ENCODE measurements at places on chromosomes 7 and 10.

DNA sequence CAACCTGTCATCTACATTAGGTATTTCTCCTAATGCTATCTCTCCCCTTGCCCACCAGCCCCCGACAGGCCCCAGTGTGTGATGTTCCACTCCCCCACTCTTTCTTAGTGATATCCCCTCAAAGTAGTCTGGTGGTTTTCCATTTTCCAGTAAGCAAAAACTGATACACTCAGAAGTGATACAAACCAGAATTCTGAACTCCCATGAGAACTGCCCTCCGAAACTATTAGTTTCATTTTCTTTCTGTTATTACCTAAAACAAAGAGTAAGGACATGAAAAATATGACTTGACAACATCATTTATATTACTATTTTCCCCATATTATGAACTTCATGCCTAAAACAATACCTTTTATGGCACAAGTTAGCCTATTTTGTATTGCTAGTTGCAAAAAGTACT lies 175.0 kb downstream of the OTUD1 start:
- DNase-seq = no peak

DNA sequence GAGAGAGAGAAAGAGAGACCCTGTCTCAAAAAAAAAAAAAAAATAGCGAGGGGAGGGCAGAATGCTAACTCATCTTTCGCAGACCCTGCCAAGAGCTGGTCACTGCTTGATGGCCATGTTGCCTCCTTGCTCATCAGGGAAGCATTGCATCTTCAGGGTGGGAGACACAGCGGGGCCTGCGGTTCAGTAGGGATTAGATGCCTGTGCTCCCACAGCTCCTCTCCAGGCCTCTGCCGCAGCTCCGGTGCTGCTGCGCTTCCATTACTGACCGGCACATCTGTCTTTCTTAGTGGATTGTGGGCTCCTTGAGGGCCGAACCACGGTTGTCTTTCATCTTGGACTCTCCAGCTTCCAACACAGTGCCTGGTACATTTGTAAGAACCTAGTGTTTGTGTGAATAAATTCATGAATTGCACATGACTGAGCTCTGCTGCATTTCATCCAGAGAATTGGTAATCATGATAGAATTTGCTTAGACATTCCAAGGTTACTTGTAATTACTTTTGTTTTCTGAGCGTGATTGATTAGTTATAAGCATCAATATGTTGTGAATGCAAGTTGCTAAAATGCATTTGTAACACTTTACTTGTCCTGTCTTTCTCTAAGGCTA lies 16.8 kb downstream of the HK1 start:
- no peak for DNase-seq

DNA sequence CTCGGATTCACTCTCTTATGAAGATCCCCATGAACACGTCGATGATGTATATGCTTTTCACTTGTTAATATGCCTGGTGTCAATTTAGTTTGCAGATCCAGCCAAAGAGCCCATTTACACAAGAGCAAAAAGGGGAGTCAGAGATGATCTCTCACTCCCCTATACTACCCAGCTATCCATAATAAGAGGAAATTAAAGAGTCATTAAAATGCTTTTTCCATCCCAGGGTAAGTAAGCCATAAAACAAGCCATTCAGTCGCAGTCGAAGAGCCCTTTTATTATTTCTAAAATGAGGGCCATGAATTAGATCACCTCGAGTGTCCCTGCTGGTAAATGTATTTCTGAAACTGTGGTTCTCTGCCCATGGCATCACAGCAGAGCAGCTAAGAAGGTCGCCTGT lies 41.2 kb downstream of the CHCHD3 start:
- DNase-seq = no peak

GRCh38 chr10:56844978-56845529 lies 484.0 kb upstream of the ZWINT start:
- DNase-seq = no peak

GRCh38 chr10:59025981-59026765 lies 150.3 kb upstream of the PHYHIPL start:
- peak; percentile 4 for DNase-seq

GRCh38 chr7:141641876-141642275 lies 60.1 kb downstream of the DENND11 start:
- DNase-seq = no peak

DNA sequence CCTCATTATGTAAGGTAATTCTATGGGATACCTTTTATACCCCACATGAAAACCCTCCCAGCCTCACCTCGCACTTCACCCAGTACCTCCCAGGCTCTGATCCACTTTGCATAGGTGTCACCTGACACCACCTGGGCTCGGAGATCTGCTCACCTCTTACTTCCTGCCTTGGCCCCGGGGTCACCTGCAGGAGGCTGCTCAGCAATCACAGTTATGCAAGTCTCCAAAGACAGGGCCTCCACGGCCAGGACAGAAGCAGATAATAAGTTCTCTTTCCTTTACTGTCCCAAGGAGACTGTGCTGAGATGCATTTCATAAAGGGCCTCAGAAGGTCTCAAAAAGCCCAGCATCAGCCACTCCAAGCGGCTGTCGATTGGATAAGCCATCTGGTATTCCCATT lies 112.4 kb upstream of the PPP2R2D start:
- DNase-seq = no peak

DNA sequence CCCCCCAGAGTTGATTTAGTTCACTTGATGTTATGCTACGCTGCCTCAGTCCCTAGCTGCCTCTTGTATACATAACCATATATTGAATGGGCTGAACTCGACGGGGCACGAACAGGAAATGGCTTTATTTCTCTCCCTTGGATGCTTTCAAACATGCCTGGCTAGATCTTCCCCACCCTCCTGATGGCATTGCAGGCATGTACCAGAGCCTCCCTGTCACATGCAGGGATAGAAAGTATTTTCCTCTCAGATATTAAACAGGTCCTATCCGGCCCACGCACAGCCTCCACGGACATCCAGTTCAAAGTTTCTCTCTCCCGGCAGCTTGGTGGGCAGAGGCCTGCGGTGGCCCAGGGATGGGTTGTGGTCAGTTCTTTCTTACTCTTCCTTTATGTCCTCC lies 422.1 kb downstream of the RPS24 start:
- DNase-seq = no peak

DNA sequence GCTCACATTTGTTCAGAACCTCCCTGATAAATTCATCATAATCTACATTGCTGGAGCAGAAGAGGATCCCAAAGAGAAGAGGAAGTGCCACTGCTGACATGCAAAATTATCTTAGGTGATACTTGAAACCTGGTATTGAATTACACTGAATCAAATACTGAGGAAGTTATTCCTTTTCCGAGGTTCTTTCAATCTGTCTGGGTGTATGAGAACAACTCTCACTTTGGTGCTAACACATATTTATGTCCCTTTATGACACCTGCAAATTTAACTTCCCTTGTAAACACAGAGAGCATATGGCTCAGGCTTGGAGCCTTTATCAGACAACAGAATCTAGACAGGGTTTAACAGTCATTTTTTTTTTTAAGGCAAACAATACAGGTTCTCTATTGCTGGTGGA lies 131.4 kb downstream of the SRPK2 start:
- no peak for DNase-seq

DNA sequence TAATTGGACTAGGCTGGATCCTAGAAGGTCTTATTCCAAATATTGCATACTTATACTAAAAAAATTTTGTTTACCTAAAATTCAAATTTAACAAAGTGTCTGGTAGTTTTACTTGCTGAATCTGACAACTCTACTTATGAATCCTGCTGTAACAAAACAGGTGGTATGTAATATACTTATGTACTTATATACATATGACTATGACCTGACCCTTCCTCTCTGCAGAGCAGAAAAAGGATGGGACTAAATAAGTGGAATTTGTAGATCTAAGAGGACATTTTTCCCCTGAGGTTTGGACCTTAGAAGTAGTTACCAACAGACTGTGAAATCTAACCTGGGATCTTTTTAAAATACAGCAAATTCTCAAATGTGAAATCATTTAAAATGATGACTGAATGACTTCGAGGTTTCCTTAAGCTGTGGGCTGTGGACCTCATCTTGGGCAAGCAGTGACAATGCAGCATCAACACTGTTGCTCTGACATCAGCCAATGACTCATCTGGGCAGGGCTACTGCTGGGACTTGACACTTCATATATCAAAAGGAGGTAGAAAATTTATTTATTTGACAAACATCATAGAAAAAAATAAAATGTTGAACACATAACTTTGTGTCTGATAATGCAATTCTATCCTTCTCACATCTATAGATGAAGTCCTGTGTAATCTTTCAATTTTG lies 73.6 kb downstream of the RELN start:
- DNase-seq = no peak

- DNase-seq = no peak
Measured at GRCh38 chr10:13634207-13634606, 47.4 kb downstream of the PRPF18 start.

GRCh38 chr10:88687853-88688467 lies 18.1 kb upstream of the LIPK start:
- DNase-seq = no peak

GRCh38 chr7:148264933-148265557 lies 325.5 kb upstream of the C7orf33 start:
- no peak for DNase-seq

DNA sequence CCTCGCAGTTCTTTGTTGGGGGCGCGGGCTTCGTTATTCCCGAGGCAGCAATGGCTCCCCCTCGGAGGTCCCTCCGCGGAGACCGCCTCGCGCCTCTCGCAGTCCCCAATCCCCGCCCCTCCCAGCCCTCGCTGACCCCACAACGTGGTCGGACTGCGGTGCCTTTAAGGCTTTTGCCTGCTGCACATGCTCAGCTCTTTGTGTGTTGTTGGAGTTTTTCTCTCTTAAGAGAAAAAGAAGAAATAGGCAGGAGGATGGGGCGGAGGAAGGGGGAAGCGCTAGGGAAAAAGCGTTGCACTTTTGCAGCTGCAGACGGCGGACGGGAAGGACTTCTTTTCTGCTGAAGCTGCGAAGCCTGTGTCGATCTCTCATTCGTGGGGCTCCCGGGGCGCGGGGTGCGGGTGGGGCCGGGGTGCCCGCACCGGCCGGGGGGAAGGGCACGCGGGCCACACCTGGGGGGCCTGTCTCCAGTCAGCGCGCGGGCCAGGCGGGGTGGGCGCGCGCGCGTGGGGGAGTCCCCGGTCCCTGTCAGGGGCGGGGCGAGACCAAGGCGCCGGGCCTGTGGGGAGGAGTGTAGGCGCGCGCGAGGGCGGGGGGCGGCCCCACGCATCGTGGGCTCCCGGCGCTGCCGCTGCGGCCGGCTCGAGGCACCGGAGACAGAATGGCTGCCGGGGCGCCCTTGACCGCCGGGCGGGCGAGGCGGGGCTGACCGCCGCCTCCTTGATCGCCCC lies 445 bp upstream of the ATRNL1 start:
- DNase-seq = peak; percentile 11

GRCh38 chr7:97639036-97639435 lies 92.8 kb upstream of the TAC1 start:
- no peak for DNase-seq

GRCh38 chr7:17009007-17009719 lies 127.4 kb upstream of the AGR3 start:
- no peak for DNase-seq

DNA sequence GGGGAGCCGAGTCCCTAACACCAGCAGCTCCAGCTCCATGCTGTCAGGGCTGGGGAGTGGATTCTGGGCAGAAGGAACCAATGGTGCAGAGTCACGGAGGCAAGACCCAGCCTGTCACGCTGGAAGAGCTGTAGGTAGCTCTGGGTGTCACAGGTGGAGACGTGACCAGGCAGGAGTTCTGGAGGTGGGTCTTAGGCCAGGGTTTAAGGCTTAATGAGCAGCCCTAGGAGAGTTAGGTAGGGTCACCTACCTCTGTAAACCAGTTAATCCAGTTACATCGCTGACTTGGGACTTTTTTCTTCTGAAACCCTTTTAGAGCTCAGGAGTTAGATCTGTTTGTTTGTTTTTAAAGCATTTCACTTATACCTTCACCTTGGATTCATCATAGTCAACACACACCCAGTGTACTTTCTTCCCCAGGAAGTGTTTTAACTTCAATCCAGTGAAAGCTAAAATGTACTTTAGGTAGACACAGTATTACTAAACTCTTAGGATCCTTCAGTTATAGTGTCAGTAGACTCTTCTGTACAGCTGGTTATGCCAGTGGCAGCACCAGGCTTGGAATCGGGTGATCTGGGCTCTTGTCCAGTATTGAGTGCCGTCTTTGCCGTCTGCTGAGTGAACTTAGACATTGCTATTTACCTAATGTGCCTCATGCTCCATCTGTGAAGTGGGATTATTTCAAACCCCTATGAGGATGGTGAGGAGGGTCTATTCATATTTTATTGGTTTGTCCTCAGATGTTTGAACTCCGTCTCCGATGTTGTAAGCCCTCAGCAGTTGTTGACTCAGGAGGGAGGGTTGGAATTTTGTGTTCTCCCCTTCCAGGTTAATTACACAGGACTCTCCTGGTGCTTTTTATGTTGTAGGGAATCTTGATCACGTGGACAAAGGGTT lies 31.0 kb downstream of the TACR2 start:
- no peak for DNase-seq
